ENCODE measurements at places on chromosomes 11 and 22.
A peak's percentile ranks its signal among the peaks of the same experiment; 100 is the strongest.

GRCh38 chr22:23652286-23652685 lies 20.2 kb upstream of the DRICH1 start:
- no peak for DNase-seq

DNA sequence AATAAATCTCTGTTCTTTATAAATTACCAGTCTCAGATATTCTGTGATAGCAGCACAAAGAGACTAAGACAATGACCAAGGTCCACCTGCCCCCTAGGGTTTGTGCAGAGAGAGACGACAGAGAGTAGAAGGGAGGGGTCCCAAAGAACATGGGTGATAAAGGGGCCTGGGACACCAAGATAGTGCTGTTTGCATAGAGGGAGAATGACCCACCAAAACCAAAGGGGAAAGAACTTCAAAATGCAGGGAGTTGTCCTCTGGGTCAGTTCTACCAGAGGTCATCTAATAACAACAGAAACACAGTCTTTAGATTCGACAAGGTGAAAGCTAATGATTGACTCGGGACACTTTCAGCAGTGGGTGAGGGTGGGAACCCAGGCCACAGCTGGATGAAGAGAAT lies 23.7 kb downstream of the FAM227A start:
- no peak for DNase-seq

- DNase-seq: no peak
These were observed 355.9 kb upstream of the RAG2 start for GRCh38 chr11:36953976-36954375.

- no peak for DNase-seq
These were observed 55.7 kb upstream of the TTLL12 start for GRCh38 chr22:43242627-43243026.

GRCh38 chr11:124581817-124582216 lies 12.0 kb downstream of the OR8A1 start:
- no peak for DNase-seq

- no peak for DNase-seq
These were observed 200.3 kb downstream of the MSANTD4 start for GRCh38 chr11:105821781-105822180.

GRCh38 chr22:29300467-29300806 lies 6.0 kb upstream of the GAS2L1 start:
- DNase-seq: no peak

DNA sequence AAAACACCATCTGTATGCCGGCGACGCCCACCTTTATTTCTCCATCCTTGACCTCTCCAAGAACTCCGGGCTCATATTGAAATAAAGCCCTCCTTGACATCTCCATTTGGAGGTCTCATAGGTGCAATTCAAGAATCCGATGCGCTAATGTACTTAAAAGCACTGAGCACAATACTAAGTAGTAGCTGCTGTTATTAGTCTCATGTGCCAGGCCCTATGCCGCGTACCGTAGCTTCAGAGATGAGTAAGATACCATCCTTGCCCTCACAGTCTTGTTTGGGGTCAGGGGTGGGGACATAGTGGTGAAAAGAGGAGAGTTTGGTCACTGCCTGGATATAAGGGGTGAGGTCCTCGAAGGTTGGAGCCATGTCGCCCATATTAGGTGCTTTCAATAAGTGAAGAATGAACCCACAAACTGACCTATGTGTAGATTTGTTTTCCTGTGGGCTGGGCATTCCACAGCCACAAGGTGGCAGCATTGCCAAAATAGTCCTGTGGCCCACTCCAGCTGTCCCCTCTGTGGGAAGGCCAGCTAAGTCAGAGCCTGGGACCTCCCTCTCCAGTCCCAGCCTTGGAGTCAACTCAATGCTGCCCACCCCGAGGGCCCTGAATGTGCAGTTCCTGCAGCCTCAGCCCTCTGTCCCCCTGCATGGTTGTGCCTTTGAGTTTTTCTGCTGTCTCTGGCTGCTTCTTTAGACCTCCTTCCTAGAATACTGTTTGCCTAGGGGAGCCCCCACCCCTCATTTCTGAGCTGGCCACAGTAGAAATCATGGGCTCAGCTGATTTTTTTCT lies 6.5 kb downstream of the DCPS start:
- DNase-seq: no peak

GRCh38 chr22:38829485-38829884 lies 14.3 kb downstream of the NPTXR start:
- DNase-seq: no peak

- no peak for DNase-seq
These were observed 15.1 kb downstream of the ADM start for GRCh38 chr11:10319702-10320558.

DNA sequence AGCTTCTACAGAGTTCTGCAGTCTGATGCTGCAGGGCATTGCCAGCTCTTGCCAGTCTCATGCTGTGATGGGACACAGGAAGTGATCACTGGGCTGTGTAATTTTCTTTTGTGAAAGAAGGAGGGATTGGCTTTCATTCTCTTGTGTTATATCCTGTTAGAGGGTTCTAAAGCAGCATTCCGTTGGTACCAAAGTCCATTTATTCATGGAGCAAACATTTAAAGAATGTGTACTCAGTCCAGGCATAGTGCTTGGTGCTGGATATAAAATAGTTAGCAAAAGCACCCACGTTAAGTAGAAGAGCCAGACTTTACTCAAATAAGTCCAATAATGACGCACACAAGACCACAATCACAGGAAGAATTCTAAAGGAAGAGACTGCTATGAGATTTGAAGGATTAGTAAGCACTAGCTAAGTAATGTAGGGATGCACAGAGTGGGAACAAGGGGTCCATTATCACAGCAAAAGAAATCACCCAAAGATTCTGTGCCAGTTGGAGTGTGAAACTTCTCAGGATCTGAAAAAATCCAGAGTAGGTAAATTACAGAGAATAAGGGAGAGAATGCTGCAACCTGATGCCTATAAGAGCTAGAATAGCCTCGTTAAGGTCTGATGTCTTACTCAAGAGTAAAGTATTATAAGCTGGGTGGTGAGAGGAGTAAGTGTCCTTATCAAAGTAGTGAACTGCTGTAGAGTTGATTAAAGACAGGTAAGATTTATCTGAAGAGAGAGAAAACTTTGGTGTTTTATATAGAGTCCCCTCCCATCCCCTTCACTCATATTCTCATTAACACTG lies 728.3 kb downstream of the METTL15 start:
- DNase-seq: no peak

GRCh38 chr11:40877981-40878380 lies 581.5 kb downstream of the LRRC4C start:
- no peak for DNase-seq

- DNase-seq: no peak
These were observed 97.2 kb upstream of the FIBIN start for GRCh38 chr11:26896719-26897118.

DNA sequence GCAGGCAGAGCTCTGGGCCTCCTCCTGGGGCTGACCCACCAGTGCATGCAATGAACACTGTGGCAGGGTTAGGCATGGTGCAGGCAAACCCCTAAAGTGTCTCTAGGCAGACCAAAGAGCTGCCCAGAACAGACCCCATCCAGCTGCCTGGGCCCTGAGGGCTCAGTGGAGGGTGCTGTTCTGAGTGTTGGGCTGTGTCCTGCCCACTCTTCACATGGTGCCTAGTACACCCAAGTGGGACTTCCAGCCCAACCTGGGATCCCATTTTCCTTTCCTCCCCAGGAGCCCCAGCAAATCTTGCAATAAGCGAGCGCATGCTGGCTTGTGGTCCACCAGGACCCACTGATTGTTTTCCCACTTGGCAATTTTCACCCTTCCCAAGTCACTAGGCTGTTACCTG lies 26.4 kb downstream of the ARVCF start:
- no peak for DNase-seq

GRCh38 chr11:1087279-1087960 lies 12.7 kb downstream of the MUC2 start:
- no peak for DNase-seq

DNA sequence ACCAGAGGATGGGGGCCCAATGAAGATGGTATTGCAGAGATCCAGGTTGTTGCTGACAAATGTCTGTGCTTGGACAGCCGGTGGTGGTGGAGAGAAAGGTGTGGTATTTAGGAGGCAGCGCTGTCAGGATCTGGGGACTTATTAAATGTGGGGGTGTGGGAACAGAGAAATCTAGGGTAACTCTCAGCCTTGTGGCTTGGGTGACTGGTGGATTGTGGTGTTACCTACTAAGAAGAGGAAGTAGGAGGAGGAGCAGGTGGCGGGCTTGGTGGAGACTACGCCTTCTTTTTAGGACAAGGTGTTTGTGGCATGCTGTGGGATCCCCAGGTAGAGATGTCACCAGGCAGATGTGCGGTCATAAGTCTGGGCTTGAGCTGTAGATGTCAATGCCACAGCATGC lies 144.0 kb downstream of the GRIK4 start:
- no peak for DNase-seq

GRCh38 chr22:34903416-34903815 lies 162.5 kb upstream of the ISX start:
- DNase-seq: no peak

DNA sequence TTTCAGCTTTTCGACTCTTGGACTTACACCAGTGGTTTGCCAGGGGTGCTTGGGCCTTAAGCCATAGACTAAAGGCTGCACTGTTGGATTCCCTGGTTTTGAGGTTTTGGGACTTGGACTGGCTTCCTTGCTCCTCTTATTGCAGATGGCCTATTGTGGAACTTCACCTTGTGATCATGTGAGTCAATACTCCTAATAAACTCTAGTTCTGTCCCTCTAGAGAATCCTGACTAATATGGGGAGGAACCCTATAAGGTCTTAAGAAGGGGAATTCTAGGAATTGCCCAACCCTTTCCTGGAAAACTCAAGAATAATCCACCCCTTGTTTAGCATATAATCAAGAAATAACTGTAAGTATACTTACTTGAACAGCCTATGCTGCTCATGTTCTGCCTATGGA lies 491.8 kb downstream of the TMEM135 start:
- DNase-seq: no peak

DNA sequence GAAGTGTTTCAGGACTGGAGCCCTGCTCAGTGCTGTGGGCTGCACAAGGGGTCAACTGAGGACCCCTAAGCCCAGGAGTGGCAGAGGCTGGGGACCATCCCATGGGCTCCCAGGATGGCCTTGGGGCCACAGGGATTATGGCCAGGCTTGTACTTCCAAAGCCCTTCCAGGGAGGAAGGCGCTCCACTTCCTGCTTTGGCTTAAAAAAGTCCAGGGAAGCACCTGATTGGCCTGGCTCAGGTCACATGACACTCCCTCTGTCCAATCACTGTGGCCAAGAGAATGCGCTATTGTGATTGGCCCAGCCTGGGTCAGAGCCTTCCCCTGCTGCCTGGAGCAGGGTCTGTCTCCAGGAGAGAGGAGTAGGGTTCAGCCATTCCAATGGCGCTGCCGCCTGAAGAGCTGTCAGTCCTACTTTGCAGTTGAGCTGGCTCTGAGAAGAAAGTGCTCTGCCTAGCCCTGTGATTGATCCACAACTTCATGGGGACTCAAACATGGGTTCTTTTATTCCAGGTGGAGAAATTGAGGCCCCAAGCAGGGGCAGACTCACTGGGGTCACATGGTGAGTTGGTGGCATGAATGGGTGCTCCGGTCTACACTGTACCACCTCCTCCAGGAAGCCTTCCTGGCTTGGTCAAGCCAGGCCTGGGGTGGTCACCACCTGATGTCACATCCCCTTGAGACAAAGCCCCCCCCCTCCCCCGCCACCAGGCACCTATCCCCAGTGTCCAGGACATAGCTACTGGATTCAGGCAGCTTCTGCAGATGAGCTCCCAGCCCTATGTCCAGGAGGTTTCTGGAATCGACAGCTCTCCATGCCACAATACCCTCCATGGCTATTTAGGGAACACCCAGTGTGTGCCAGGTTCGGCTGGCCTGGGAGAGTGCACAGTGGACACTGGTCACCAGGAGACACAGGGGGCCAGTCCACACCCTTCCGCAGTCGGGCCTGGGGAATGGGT lies 48.2 kb downstream of the RTN4R start:
- DNase-seq: no peak

GRCh38 chr11:14073849-14074476 lies 111.4 kb downstream of the SPON1 start:
- no peak for DNase-seq

- DNase-seq: no peak
These were observed 16.5 kb downstream of the SLC22A12 start for GRCh38 chr11:64607381-64607985.

DNA sequence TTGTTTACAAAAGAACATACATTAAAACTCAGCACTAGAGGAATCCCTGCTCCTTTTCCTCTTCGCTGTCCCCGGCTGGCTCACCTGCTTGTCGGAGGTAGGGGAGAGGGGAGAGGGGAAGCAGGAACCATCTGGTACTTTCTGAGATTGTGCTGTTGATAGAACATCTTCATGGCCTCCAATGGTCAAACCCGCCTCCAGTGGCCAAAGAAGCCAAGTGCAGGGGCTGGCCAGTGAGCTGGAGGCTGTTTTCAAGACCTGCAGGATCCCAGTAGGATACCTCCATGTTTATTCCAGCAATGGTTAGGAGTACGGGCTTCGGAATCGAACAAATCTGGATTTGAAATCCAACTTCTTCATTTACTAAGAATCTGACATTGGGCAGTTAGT lies 92.6 kb downstream of the PKNOX2 start:
- no peak for DNase-seq

- no peak for DNase-seq
These were observed 34.4 kb upstream of the RCN1 start for GRCh38 chr11:32056438-32056837.

DNA sequence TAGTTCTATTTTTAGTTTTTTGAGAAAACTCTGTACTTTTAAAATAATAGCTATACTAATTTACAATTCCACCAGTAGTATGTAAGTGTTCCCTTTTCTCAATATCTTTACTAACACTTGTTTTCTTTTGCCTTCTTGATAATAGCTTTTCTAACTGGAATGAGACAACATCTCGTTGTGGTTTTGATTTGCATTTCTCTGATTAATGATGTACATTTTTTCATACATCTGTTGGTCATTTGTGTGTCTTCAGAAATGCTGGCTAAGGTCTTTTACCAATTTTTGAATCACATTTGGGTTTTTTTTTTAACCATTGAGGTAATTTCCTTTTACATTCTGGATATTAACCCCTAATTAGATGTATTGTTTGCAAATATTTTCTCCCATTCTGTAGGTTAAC lies 258.9 kb downstream of the DYNC2H1 start:
- no peak for DNase-seq

GRCh38 chr22:36334821-36335603 lies 52.8 kb downstream of the MYH9 start:
- no peak for DNase-seq

- DNase-seq: no peak
These were observed 51.7 kb downstream of the NAT10 start for GRCh38 chr11:34157163-34157562.

- no peak for DNase-seq
These were observed 75.4 kb upstream of the KCNQ1OT1 start for GRCh38 chr11:2775083-2775625.

GRCh38 chr11:71310184-71310583 lies 57.8 kb upstream of the SHANK2 start:
- no peak for DNase-seq

GRCh38 chr11:6927030-6927617 lies 898 bp downstream of the ZNF215 start:
- peak; percentile 42 for DNase-seq

- DNase-seq: no peak
These were observed at the start of gene JHY for GRCh38 chr11:122882189-122882856. TSS of gene JHY (plus strand) at chr11:122882759. CDS start at chr11:122885850, 3,091 bp downstream.

- DNase-seq: no peak
These were observed 17.0 kb downstream of the LAYN start for GRCh38 chr11:111557425-111558111.

GRCh38 chr22:35886309-35886708 lies 142.3 kb downstream of the RBFOX2 start:
- DNase-seq: no peak
